ENCODE measurements at places on chromosomes 3 and 15.

DNA sequence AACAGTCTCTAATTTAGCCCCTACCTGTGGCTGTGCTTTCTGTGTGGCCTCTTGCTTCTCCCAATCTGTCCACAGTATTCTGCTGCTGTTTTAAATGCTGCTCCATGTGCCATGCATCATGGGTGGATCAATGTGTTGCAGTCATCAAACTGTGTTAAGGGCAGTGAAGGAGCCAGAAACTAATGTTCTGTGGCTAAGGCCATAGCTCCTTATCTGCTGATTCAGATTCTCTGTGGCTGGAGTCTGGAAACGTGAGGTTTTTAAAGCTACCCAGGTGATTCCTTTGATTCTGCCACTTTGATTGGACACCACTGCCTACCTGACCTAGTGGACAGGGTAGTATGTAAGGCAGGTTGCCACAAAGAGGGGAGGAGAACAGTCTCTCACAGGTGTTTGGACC lies 44.8 kb downstream of the MORC1 start:
- no peak for DNase-seq

DNA sequence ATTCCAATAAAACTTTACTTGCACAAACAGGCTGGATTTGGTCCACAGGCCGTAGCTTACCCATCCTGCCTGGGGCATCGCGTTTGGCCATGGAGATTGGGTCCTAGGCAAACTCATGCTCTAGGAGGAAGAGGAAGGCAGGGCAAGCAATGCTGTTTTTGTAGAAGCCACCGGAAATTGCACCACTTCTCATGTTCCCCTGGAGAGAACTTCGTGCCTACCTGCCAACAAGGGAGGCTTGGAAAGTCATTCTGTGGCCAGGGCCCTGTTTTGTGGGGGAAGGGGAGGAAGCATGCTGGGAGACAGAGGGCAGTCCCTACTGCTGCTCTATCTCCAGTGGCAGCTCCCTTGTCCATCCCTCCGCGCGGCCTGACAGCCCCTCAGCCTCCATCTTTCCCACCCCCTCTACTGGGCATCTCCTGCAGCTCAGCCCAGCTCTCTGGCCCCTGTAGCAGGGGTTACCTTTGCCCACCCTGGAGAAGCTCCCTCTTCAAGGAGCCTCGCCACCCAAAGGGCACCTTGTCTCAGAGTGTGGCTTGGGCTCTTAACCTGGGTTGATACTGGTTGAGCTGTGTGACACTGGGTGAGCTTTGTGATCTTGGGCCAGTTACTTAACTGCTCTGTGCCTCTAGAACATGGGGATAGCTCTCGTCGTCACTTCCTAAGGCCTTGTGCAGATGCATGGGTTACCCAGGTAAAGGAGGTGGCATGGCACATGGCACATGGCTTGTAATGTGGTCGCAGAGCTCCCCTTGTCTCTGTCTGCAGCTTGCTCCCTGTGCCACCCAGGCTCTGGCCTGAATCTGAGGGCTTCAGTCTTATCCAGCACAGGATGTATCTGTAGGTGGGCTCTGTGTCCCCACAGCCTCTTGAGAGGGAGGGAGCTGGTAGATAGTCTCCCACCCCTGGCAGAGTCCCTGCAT lies 6.1 kb downstream of the ABTB1 start:
- peak; percentile 3 for DNase-seq

DNA sequence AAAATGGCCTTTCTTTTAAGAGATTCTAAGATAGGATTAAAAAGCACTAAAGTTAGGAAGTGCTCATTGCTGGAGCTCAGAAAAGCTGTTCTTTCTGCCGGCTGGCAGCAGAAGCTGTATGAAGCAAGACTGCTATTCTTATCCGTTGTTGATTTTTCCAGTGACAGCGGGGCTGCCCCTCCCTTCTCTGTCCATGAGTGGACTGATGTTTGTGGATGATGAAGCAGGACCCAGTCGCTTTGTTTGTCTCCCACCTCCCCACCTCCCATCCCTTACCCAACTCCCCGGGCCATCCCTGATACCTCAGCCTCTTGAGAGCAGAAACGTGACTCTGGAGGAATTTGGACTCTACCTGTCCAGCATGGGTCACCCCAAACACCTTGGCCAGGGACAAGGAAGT lies 10.3 kb upstream of the MUSTN1 start:
- DNase-seq = no peak

DNA sequence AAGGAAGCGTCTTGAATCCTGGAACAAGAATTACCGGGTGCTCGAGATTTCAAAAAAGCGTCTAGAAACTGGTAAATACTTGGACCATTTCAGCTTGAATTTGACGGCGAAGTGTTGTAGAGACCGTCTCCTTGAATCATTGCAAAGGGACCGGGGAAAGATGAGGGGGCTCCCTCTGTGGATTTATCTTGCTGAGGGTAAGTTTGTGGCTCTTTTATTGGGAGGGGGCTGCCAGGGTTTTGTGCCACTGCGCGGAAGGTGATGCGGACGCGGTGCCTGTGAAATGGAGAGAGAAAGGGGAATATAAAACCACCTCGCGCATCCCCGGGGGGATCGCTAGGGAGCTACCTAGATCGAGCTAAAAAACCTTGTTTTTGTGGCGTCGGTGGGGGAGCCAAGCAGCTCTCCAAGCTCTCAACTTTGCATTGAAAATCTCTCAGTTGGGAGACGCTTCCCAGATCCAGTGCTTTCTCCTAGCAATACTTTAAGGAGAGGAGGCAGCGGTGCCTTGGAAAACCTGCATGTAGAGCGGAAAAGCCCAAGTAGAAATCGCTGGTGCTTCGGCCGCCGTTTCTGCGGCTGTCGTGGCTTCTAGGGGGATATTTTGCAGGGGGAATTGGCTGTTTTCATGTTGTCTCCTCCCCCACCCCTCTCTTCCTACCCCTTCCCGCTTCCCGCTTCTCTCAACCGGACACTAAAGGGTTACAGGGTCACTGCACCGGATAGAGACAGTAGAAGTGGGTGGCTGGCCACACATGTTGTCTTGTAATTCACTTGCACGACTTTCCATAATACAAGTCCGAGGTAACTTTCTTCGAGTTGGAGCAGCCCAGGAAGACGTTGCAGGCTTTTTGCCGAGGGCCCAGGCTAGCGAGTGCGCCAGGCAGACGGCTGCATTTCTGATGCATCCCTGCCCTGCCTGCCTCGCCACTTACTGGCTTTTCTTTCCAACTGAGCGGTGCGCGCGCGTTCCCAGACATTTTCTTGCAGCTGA lies 187.6 kb downstream of the NLGN1 start:
- DNase-seq = no peak

DNA sequence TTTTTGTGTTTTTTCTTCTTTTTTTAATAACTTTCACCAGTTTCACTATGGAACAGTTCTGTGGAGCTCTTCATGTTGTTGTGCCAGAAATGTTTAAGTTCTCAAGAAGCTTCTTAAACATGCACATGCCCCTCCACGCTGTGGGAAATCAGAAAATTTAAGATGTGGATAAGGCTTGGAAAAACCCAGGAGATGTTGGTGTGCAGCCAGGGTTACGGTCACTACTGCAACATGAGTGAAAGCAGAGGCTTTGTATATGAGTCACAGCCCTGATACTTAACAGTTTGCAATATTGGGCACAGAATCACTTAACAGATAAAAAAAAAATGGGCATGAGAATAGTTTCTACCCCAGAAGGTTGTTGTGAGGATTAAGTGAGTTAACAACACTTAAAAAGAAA lies 399.9 kb downstream of the LRTM1 start:
- DNase-seq = no peak

- DNase-seq = no peak
Observed at GRCh38 chr15:91927585-91927984, 74.1 kb downstream of the SLCO3A1 start.

- no peak for DNase-seq
Observed at GRCh38 chr3:58584690-58585004, 7.5 kb upstream of the FAM107A start.

GRCh38 chr3:12316253-12316652 lies 27.4 kb downstream of the PPARG start:
- DNase-seq = no peak

DNA sequence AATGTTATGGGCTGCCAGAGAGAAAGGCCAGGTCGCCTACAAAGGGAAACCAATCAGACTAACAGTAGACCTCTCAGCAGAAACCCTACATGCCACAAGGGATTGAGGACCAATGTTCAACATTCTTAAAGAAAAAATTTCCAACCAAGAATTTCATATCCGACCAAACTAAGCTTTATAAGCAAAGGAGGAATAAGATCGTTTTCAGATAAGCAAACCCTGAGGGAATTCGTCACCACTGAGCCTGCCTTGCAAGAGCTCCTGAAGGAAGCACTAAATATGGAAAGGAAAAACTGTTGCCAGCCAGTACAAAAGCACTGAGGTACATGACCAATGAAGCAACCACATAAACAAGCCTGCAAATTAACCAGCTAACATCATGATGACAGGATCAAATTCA lies 33.1 kb downstream of the PYGO1 start:
- no peak for DNase-seq

- DNase-seq = no peak
Observed at GRCh38 chr3:143188881-143189280, 69.3 kb downstream of the CHST2 start.

GRCh38 chr3:155262295-155262694 lies 31.2 kb downstream of the STRIT1 start:
- no peak for DNase-seq

GRCh38 chr15:51833772-51834171 lies 4.3 kb downstream of the TMOD3 start:
- DNase-seq = no peak

DNA sequence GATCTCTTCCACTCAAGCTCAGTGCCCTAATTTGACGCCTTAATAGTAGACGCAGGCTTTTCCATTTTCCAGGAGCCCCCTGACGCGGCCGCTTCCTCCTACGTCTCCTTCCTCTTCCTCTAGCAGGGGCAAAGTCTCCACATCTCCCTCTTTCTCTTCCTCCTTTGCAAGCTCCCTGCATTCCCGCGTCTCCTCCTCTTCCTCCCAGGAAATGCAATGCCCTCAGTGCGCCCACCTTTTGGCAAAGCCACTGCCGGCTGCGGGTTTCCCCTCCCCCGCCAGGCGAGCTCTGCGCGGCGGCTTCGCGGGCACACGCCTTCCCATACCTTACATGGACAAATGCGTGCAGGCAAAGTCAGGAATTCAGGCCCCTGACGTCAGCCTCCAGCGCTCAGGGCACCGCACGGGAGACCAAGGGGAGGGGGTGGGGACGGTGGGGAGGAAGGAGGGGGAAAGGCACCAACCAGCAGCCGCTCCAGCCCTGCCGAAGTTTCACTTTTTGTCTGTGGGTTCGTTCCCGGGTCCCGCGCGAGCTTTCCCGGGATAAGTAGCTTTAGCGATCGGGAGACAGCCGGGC lies 432 bp upstream of the LPP start:
- DNase-seq = peak; percentile 28

GRCh38 chr15:74957476-74958035 lies 984 bp upstream of the RPP25 start:
- no peak for DNase-seq

- no peak for DNase-seq
Observed at GRCh38 chr15:87728998-87729397, 527.5 kb downstream of the NTRK3 start.

GRCh38 chr3:124504332-124505059 lies 225.8 kb upstream of the UMPS start:
- DNase-seq = no peak

DNA sequence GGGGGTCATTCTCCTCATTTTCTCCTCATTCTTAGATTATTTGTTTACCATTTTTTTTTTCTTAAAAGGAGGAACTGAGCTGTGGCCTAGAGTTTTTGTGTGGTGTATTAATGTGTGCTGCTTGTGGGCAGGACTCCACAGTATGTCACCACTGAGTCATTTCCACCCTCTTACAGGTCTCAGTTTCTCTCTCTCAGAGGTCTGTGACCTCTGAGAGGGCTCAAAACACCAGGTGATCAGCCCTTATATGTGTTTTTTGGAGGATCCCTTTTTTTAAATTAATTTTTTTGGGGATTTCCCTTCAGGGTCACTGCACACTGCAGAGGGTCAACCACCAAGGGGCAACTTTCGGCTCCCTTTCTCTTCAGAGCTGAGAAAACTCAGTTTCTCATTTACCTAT lies 166.4 kb downstream of the SUCNR1 start:
- no peak for DNase-seq

- DNase-seq = no peak
Observed at GRCh38 chr3:112759210-112759609, 87.5 kb downstream of the CD200R1L start.

Measured in activated naive CD4-positive, alpha-beta T cell treated with anti-CD3 and anti-CD28 coated beads, Interleukin-2, amount 50 U/mL, for 16 hours (primary cell).